ENCODE measurements at places on chromosomes 13 and 19. TPM values are rescaled to one million over a fixed set of nuclear protein-coding genes. Genes with fewer than 3 reads are reported as not detected.
A peak's percentile ranks its signal among the peaks of the same experiment; 100 is the strongest.

- DNase-seq, result peak; percentile 34
- no peak overlapping the region for H3K27ac ChIP-seq
- H3K27me3 ChIP-seq, result no peaks in the 10 kb centered on the region
- H3K4me3 ChIP-seq, result no peak overlapping the region
- no peaks in the 10 kb centered on the region for H3K4me1 ChIP-seq
Measured at GRCh38 chr13:31538067-31539042, 201.0 kb upstream of the RXFP2 start.

- no peaks in the 10 kb centered on the region for H3K36me3 ChIP-seq
- peaks cover 5% of the 10 kb centered on the region for H3K4me1 ChIP-seq
- no peak for DNase-seq
- H3K4me3 ChIP-seq, result no peak within 1 kb of the TSS
- H3K27me3 ChIP-seq, result peaks cover 23% of the 10 kb centered on the region
- H3K27ac ChIP-seq, result no peak within 1 kb of the TSS
Measured at GRCh38 chr19:39203372-39204341, at the start of gene SYCN. Gene SYCN (minus strand): TSS chr19:39204263. CDS start chr19:39204254, 9 bp downstream.

DNA sequence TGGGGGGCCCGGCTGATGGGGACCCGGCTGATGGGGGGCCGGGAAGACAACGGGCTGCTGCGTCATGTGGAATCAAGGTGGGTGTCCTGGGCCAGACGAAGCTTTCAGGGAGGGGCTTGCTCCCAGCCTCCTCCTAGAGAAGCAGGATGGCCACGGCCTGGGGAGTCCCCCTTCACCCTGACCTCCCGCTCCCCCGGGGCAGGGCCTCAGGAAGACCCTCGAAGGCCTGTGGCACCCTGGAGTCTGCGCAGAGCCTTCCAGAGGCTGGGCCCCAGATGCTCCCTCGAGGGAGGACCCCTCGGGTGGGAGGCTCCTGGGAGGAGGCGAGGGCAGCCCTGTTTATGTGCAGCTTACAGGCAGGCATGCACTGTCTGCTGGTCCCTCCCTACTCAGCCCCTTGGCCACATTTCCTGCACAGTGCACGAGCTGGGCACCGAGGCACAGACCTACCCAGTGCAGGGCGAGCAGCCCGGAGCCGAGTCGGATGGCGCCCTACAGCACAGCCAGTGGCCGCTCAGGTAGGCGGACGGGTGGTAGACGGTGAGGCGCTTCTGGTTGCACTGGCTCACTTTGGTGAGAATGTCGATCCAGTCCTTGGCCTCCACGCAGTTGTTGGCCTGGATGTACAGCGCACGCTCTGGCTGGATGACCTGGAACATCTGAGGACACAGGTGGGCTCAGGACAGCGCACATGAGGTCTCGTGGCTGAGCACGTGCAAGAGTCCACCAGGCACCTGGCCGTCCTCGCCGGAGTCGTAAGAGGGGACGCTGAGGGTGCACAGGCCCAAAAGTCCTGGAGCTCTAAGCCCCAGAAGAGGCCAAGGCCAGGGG lies 22.4 kb upstream of the C13orf46 start:
- H3K27me3 ChIP-seq, result no peaks in the 10 kb centered on the region
- no peak overlapping the region for H3K4me3 ChIP-seq
- DNase-seq, result no peak
- peaks cover 7% of the 10 kb centered on the region for H3K4me1 ChIP-seq

DNA sequence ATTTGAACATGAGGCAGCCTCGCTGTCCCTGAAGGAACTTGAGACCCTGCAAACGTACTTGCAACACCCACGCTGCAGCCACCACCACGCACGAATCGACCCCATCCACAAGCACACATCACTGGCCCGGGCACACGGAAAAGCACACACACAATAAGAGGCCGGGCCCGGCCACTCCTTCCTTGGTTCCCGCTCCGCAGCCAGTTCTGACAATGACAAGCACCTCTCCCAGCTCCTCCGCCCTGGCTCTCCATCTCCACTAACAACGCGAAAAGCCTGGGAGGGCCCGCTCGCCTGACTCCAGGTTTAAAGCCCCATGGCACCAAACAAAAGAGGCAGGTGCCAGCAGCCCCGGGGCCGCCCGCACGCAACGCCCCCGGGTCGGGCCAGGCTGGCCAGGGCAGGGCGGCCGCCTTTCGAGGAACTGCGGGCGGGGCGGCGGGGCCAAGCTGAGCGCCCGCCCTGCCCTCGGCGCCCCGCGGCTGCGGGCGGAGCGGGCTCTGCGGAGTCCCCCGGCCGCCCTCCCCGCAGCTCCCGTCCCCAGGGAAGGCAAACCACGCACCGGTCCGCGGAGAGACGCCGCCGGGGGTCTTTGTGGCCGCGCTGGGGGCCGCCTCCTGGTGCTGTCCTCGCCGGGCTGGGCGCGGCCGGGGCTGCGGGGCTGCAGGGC lies 495 bp downstream of the DCLK1 start:
- H3K4me1 ChIP-seq, result no peaks in the 10 kb centered on the region
- no peaks in the 10 kb centered on the region for H3K27me3 ChIP-seq
- peak overlapping the region; percentile 5 for H3K4me3 ChIP-seq
- no peak overlapping the region for H3K27ac ChIP-seq
- H3K36me3 ChIP-seq, result no peaks in the 10 kb centered on the region
- DNase-seq, result no peak

GRCh38 chr19:40612831-40613689 lies 11.9 kb downstream of the LTBP4 start:
- H3K27me3 ChIP-seq, result no peaks in the 10 kb centered on the region
- H3K4me1 ChIP-seq, result no peaks in the 10 kb centered on the region
- DNase-seq, result peak; percentile 63
- H3K4me3 ChIP-seq, result no peak overlapping the region
- H3K27ac ChIP-seq, result peak overlapping the region; percentile 81

DNA sequence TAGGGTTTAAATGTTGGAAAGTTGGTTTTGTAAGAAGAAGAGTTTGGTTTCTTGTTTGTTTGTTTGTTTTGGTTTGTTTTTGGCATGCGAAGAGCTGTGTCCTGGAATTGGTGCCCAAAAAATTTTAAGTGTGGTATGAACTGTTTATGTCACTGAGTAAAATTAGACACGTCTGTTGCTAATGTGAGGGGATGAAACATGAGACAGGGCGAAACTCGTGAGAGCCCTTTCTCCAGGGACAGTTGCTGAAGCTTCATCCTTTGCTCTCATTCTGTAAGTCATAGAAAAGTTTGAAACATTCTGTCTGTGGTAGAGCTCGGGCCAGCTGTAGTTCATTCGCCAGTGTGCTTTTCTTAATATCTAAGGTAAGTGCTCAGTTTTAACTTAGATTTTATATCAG lies at the start of gene SGCG:
SGCG (plus strand) TSS at position 269 of the 400 bp plus-strand sequence. CDS start 22,716 bp downstream, outside the sequence.
- no peaks in the 10 kb centered on the region for H3K4me1 ChIP-seq
- peak within 1 kb of the TSS; percentile 66 for H3K27ac ChIP-seq
- H3K4me3 ChIP-seq, result no peak within 1 kb of the TSS
- DNase-seq, result peak; percentile 35
- no peaks in the 10 kb centered on the region for H3K36me3 ChIP-seq
- no peaks in the 10 kb centered on the region for H3K27me3 ChIP-seq

DNA sequence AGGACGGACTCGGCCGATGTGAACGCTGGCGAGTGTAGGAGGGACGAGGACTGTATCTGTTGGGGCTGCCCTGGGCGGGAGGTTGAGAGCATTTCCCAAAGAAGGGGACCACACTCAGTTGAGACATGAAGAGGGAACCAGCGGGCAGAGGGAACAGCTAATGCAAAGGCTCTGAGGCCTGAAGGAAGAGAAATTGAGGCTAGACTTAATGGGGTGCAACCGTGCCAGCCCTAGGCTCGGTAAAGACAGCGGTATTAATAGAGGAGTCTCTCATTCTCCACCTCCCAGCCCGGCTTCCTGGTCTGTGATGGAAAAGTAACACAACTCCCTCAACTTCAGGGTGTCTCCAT lies 1.1 kb downstream of the MPV17L2 start:
- DNase-seq, result no peak
- H3K4me3 ChIP-seq, result no peak overlapping the region
- H3K27me3 ChIP-seq, result no peaks in the 10 kb centered on the region
- no peak overlapping the region for H3K27ac ChIP-seq
- H3K4me1 ChIP-seq, result no peaks in the 10 kb centered on the region

- H3K4me1 ChIP-seq, result no peaks in the 10 kb centered on the region
- no peak for DNase-seq
- no peak overlapping the region for H3K4me3 ChIP-seq
- H3K27me3 ChIP-seq, result no peaks in the 10 kb centered on the region
- H3K27ac ChIP-seq, result no peak overlapping the region
Measured at GRCh38 chr13:39512687-39513086, 90.3 kb downstream of the LHFPL6 start.

- peak; percentile 29 for DNase-seq
- H3K36me3 ChIP-seq, result no peaks in the 10 kb centered on the region
- no peak overlapping the region for H3K27ac ChIP-seq
- H3K4me1 ChIP-seq, result no peaks in the 10 kb centered on the region
- no peak overlapping the region for H3K4me3 ChIP-seq
- H3K27me3 ChIP-seq, result no peaks in the 10 kb centered on the region
Measured at GRCh38 chr13:74644229-74644628, 510.0 kb upstream of the KLF12 start.

DNA sequence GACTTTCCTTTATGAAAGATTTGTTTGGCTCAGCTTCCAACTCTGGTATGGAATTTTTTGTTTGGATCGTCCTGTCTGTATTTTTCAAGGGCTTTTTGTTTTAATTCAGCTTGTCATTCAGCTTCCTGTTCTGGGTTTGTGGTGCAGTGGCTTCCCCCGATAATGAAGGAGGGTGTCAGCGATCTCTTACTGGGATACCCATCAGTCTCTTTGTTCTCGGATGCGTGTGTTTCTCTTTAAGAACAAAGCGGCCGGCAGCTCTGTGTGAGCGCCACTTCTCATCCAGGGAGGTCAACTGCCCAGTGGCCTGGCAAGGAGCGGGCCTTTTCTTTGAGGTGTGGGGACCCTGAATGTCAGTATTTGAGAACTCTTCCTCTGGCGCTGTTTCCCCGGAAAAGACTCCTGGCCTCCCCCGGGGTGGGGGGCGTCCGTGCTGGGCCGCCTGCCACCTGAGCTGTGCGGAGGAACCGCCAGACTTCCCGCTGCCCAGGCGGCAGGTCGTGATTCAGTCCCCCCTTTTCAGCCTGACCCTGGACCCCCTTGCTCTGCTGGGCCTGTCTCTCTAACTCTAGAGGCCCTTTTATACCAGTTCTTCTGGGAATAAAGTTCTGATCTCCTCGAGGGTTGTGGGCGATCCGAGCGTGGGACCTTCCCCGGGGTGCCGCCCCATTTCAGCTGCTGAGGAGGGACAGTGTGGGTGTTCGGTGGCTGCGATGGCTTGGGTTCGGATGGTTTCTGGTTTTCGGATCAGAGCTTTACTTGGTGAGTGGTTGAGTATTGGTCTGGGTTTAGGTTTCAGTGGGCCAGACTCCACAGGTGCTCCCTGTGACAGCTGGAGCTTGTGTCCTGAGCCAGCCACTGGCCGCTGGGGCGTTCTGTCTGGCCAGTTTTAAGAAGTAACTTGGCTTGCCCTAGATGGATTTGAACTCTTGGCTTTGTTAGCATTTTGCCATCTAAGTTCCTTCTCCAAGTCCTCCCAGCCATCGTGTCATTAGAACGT lies 3.4 kb downstream of the SF3A2 start:
- no peaks in the 10 kb centered on the region for H3K27me3 ChIP-seq
- H3K4me1 ChIP-seq, result peaks cover 15% of the 10 kb centered on the region
- peak overlapping the region; percentile 37 for H3K4me3 ChIP-seq
- peak overlapping the region; percentile 22 for H3K27ac ChIP-seq
- peaks cover 22% of the 10 kb centered on the region for H3K36me3 ChIP-seq

GRCh38 chr19:39752390-39752789 lies 14.6 kb upstream of the CLC start:
- no peaks in the 10 kb centered on the region for H3K4me1 ChIP-seq
- H3K4me3 ChIP-seq, result no peak overlapping the region
- no peaks in the 10 kb centered on the region for H3K27me3 ChIP-seq
- DNase-seq, result no peak
- no peaks in the 10 kb centered on the region for H3K36me3 ChIP-seq

- H3K4me3 ChIP-seq, result no peak overlapping the region
- H3K36me3 ChIP-seq, result peaks cover 7% of the 10 kb centered on the region
- H3K27me3 ChIP-seq, result no peaks in the 10 kb centered on the region
- no peaks in the 10 kb centered on the region for H3K4me1 ChIP-seq
Measured at GRCh38 chr19:18659281-18660050, 22.6 kb downstream of the KLHL26 start.

DNA sequence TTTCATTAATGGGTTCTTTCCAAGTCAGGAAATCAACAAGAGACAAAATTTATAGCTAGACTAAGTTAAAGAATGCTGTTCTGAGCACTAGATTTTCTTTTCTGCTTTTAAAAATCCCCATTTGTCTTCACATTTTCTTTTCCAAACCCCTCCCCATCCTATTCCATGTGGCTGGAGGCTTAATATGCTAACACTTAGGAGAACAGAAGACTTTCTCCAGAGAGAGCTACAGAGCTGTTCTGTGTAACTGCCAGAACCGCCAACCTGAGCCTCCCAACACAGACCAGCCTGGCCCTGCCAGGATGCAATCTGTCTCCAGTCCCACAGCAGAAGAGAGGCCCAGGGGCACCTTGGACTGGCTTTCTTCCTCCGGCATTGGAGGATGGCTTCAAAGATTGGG lies 264.1 kb downstream of the NDFIP2 start:
- H3K4me1 ChIP-seq, result peaks cover 7% of the 10 kb centered on the region
- H3K27me3 ChIP-seq, result no peaks in the 10 kb centered on the region
- no peak overlapping the region for H3K4me3 ChIP-seq
- H3K27ac ChIP-seq, result no peak overlapping the region

DNA sequence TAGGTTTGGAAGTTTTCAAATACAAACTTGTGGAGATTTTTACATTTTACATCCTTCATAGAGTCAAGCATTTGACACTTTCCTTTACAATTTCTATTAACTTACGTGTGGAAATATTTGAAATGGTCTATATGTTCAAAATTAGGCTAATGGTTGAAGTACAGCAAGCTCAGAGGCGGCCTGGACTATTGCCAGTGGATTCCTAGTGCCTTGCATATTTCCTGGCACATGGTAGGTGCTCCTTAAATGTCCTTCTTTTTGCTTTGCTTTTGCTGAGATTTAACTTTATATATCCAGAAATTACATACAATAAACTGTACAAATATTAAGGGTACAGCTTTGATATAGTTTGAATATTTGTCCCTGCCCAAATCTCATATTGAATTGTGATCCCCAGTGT lies 93.9 kb downstream of the UBL3 start:
- DNase-seq, result no peak
- no peak overlapping the region for H3K4me3 ChIP-seq
- no peak overlapping the region for H3K27ac ChIP-seq
- H3K27me3 ChIP-seq, result no peaks in the 10 kb centered on the region
- no peaks in the 10 kb centered on the region for H3K4me1 ChIP-seq

The CLC gene
- 0.46 TPM for total RNA-seq

The USHBP1 gene
- total RNA-seq, result 11.8 TPM

The LINGO3 gene
- total RNA-seq, result 0.21 TPM

The SSC5D gene
- 6.8 TPM for total RNA-seq

The ANKRD24 gene
- 1.1 TPM for total RNA-seq

The EBI3 gene
- total RNA-seq, result 5.9 TPM

The IFNL1 gene
- not detected for total RNA-seq

The GRIK5 gene
- total RNA-seq, result 1.6 TPM

The MBD3L2 gene
- not detected for total RNA-seq

The URAD gene
- total RNA-seq, result not detected
